Activated naive CD8-positive, alpha-beta T cell treated with anti-CD3 and anti-CD28 coated beads, Interleukin-2, amount 50 U/mL, for 16 hours (primary cell): ENCODE measurements at places on chromosomes 1 and 21.

- DNase-seq = no peak
Observed at GRCh38 chr1:997993-998744, 1.7 kb downstream of the HES4 start.

DNA sequence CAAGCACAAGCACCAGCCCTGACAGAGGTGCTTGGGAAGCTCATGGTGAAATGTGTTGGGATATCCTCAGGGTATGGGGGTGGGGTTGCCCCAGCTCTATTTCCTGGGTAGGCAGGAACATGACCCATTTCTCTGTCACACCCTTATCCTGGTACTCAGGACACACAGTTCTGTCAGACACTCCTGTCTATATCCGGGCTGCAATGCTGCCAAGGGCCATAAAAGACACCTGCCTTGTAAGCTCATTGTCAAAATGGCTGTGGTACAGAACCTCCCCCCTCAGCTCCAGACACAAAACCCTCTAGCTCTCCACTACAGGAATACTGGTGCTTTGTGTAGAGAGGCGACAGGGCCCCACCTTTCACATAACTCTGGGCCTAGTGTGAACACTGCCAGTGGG is 636.7 kb downstream of the PLA2G4A start:
- DNase-seq = no peak

DNA sequence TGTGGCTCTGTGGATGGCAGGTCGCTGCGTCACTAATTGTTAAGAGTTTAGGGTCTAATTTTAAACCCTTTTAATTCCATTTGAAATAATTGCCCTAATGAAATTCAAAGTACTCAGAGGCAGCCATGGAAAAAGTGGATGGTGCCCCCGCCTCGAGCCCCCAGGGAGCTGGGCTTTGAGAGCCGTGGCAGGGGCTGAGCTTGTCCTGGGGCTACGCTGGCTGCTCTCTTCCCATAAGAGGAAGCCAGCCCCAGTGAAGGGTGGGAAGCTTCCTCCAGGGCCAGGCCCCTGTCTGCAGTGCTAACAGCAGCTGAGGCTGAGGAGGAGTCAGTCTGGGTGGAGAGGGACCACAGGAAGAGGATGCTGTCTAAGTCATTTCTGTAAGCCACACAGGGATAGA is 315.0 kb upstream of the POU3F1 start:
- DNase-seq = no peak

GRCh38 chr1:15941899-15942660 is 33.8 kb downstream of the ZBTB17 start:
- no peak for DNase-seq

DNA sequence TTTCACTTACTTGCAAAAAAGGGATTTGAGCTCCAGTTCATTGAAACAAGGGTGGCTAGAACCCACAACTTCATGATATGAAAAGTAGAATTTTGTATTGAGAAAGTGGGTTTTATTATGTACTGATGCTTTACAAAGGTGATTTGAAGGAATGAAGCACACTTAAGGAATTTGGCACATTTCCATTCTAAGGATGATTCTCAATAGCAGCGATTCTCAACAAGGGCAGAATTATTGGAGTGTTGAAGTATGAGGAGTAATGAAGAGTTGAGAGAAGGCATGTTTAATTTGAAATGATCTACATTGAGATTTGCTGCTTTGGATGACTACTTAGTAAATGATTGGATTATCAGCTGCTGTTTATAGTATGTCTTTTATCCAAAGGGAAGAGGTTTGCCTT is 54.7 kb downstream of the FNBP1L start:
- DNase-seq = no peak

DNA sequence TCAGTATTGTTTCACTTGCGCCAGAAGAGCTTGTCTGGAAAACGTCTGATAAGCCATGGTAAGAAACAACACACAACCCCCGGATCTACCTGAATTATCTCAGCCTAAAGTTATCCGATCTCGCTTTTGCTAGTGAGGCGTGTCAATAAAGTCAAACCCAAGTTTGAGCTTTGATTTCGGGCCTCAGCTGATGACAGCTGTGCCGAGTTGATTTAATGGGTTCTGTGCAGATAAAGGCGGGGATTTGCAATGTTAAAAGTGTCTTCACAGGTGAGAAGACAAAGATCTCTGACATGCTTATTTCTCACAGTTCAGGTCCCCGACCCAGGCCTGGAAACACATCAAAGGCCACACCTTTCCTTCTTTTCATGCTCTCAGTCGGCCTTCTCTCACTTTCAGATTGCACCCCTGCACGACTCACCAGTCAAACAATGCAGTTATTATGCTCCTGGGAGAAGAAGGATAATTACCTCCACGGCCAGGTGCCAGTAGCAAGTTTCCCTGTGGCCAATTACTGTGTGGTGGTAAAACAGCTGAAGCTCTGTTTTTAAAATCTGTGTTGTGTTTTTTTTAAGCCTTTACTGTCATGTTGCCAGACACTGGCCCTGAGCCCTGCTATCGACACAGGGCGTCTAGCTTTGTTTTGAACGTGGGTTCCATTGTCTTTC is 245.3 kb upstream of the RUNX1 start:
- no peak for DNase-seq

GRCh38 chr1:18643154-18644012 is 12.7 kb downstream of the PAX7 start:
- DNase-seq = no peak

DNA sequence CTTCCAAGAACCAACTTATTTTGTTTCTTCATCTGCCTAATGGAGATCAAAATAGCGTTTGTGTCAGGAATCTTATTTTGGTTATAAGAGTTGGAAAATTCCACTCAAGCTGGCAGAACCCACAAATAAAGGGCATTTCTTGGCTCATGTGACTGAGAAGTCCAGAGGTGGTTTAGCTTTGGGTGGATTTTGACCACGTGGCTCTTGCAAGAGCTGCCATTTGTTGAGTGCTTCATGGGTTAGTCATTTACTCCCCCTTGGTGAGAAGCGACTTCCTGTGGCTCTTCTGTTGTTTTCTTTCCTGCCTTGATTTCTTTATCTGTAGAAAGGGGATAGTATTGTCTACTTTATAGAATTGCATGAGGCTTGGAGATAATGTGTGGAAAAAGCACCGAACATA is 9.5 kb upstream of the RNF186 start:
- no peak for DNase-seq

- DNase-seq = no peak
Observed at GRCh38 chr1:53317646-53318539, 10.0 kb downstream of the LRP8 start.

DNA sequence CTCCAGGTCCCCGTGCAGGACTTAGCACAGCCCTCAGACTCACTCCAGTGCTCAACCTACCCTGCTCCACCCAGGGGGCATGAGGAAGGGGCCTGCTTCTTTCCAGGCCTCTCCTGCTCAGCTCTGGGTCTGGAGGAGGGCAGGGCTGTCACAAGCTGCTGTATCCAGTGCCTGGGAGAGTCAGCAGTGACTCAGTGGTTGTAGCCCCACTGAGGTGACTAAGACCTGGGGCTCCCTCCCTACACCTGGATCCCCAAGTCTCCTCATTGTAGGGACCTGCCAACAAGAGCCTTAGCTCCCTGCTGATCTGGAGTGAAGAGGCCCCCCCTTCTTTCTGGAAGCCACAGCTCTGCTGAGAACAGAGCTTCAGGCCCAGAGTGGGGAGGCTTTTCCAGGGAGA is 36.1 kb upstream of the FAM131C start:
- no peak for DNase-seq

- DNase-seq = no peak
Observed at GRCh38 chr1:16155537-16156410, at the start of gene EPHA2. Gene EPHA2, minus strand, starts transcription at chr1:16156069. Its CDS starts 137 bp downstream, at chr1:16155932.

DNA sequence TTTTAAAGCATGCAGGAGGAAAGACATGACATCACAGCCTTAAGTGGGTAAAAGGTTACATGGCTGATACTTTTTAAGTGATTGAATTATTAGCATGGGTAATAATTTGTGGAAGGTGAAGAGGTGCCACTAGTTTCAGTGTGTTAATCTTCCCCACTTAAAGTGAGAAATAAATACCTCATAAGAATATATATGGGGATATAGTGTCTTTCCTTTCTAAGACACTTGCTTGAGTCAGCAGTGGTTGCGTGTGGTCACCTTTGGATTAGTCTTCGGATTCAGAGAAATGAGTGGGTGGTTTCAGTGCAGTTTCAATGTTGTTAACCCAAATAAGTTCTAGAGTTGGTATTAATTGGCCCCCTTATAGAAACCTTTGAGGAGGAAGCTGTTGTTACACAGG is 94.1 kb downstream of the ADGRL2 start:
- DNase-seq = no peak

GRCh38 chr1:78171736-78172590 is 126.2 kb downstream of the GIPC2 start:
- DNase-seq = no peak

DNA sequence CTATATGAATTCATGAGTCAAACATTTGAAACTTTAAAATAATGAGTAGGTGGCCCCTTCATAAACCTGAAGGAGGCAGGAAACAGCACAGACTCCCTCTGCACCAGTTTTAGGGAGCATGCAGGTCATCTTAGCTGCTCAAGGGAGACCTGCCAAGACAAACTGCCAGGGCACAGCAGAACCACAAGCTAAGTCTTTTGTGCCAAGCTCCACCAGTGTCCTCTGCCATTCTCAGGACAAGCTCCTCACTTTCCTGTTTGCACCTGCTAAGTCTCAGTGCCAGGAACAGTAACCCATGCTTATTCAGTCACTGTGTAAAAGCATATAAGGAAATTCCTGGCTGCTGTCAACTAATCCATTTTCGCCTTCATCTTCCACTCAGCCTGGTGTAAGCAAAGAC is 368.9 kb downstream of the SEC16B start:
- no peak for DNase-seq

DNA sequence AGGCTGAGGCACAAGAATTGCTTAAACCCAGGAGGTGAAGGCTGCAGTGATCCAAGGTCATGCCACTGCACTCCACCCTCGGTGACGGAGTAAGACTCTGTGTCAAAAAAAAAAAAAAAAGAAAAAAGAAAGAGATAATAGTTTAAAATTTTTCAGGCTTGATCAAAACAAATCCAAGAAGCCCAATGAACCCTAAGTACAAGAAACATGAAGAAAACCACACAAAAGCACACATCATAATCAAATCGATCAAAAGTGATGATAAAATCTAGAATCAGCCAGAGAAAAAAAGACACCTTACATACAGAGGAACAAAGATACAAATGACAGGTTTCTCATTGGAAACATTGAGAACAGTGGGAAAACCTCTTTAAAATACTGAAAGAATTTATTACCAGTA is 31.5 kb downstream of the LDLRAD1 start:
- no peak for DNase-seq

DNA sequence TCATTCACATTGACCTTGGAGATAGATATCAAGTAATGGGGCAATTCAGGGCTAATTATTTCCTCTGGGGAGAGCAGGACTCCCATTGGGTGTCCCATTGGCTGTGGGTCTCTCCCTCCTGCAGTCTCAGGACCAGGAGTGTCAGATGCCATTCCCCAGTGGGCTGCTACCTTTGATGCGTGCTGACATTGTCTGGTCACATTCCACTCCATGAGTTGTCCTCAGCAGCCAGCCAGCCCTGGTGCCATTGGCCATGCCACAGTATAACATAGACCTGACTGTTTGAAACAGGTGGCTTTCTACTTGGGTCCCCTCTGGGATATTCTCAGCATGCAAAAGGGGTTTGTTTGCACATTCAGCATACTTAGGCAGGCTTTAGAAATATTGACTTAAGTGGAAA is 118.5 kb downstream of the MRPS6 start:
- DNase-seq = no peak

DNA sequence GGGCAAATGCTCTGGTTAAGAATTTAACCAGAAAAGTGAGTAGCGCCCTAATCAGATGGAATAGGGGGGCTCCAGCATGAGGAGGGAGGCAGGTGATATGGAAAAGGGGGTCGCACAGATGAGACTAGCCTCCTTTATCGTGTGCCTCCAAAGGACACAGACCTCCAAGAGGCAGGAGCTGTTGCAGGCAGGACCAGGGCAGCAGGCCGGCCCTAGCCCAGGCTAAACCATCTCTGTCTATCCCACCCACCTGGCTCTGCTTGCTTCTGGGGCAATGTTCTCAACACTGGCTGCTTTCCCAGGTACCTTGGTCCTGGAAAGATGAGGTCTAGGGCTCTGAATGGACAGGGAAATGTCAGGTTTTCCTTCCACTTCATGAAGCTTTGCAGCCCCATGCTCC is 36.3 kb downstream of the C2CD2 start:
- no peak for DNase-seq

- DNase-seq = no peak
Observed at GRCh38 chr1:227869279-227869842, 53.9 kb downstream of the PRSS38 start.

DNA sequence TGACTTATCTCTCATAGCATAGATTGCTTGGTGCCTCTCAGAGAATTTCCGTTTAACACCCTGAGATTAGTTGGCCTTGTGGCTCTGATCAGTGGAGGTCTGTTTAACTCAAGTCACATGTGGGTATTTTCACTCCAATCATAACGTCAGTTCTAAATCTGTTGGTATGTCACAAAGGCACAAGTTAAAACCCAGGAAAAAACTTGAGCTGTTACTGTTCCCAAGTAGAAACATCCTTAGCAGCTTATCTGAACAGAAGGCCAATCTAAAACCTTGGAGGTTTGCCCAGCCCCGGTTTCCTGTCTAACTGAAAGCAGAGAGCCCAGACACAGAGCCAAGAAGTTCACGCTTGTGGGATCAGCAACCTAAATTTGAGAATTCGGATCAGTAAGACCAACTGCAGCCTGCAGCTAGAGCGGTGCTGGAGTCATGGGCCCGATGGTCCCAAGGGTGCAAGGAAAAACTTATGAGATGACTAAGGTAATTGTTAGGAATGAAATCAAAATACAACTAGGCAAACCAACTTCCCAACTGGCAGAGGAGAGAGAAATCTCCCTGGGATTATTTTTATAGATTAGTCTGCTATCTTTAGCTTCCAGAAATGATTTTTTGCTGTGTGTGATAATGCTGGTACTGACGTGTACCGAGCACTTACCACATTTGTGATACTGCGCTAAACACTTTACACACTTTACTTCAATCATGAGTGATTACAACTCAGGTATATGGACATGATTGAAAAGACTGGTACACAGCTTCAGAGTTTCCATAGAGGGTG is 90.2 kb upstream of the C1orf21 start:
- no peak for DNase-seq

DNA sequence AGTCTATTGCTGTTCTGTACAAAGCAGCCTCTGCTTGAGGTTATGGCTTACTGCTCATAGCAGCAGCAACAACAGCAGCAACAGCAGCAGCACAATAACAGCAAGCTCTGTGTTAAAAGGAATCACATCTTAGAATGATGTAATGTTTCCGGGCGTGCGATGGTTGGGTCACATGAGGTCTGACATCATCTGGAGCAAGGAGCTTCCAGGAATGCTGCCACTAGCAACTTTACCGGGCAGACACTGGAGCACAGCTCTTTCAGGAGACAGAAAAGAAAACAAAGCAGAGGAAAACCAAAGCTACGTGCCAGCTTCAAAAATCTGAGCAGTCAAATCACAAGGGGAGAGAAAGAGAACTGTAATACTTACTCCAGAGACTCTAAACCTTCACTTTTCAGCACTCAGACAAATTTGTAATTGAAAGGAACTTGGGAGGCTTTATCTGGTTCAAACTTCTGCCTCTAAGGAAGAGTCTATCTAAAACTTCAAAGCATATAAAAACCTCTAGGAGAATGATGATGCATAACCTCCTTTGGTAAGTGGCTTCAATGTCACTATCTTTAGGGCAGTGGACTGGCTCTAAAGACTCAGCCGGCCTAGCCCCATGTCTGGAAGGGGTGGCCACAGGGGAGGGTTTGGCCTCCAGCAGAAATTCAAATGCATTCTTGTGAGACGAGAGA is 28.3 kb upstream of the RAB3GAP2 start:
- DNase-seq = no peak
